ENCODE measurements at places on chromosomes 5 and 9.
A peak's percentile ranks its signal among the peaks of the same experiment; 100 is the strongest.

GRCh38 chr5:10700516-10700915 is 60.5 kb downstream of the DAP start:
- no peak for DNase-seq

GRCh38 chr9:132214027-132214622 is 52.3 kb downstream of the NTNG2 start:
- DNase-seq = peak; percentile 68

DNA sequence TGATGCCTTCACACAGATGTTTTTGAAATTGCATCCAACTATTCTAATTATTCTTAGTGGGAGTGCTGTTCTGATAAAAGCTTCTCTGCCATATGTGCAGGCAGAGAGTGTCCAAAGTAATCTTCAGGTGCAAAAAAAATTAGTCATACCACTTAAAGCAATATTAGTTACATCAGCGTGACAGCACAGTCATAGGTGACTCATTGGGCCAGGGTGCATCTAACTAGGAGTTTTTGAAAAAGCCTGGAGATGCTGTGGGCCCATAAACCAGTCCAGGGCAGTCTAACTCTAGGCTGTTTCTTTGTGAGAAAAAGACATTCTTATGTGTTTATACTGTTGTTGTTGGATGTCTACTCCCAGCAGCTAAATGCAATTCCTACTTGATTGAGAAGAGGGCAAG is 33.0 kb upstream of the C6 start:
- DNase-seq = peak; percentile 4

GRCh38 chr9:126558051-126558665 is 55.6 kb upstream of the LMX1B start:
- no peak for DNase-seq

DNA sequence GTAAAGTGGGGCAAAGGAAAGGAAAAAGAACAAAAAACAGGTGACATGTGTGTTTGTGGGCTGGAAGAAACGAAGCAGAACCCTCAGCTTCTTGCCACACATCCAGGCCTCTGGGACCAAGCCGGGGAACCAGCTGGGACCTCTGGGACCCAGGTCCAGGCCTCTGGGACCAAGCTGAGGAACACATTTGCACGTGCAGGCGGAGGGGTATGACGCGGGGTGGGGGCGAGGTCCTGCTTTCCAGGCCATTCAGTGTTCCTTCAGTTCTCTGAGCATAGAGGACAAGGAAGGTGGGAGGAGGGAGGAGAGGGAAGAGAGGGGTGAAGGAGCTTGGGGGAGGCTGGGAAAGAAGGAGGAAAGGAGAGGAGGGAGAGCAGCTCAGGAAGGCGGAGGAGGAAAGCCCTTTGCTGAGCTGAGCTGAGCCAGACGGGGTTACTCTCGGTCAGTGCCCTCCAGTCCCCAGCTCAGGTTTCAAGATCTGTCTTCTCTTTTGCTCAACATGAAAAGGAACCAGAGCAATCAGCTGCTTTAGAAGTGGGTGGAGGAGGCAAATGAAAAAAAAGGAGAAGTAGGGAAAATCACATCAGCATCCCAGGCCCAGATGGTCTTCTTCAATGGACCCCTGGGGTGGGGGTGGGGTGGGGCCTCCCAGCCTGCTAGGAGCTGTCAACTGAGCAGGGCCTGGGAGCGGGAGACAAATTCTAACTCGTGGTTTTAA is 59.1 kb downstream of the ABCA1 start:
- DNase-seq = peak; percentile 87

- DNase-seq = peak; percentile 19
Measured at GRCh38 chr5:140157032-140157781, 17.8 kb upstream of the CYSTM1 start.

DNA sequence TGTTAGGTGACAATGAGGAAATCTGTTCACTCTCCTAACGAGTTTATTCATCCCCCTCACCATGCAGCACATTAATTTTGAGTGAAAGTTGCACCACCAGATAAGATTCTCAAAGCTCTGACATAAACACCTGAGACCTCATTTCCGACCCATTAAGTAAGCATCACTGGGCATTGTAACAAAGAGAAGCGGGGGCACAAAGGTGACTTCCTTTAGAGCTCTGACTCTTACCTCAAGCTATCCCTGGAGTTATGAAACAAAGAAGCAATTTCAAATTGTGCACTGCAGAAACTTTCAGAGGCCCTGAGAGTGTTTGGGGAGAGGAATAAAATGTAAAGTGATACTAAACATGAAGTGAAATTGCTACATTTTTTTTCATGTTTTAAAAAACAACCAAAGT is 29.5 kb downstream of the C5orf15 start:
- no peak for DNase-seq

DNA sequence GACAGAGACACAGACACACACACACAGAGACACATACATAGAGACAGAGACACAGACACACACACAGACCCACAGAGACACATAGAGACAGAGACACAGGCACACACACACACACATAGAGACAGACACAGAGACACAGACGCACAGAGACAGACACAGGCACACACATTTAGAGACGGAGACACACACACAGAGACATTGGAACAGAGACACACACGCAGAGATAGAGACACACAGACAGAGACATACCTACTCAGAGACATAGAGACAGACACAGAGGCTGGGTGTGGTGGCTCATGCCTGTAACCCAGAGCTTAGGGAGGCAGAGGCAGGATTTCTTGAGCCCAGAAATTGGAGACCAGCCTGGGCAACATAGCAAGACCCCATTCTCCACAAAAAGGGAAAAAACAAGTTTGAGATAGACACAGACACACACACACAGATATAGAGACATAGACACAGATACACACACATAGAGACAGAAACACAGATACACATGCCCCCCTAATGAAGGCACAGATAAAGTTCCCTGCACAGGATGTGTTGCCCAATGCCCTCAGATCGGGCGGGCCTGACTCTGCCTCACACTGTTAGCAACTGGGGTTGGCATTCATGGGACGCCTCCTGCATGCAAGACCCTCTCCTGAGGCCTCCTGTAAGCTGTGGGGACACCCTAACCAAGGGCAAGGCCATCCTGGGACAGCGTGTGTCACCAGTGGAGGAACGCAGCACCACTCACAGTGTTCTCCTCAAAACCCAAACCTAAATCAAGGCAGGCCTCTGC is 3.3 kb upstream of the RALGDS start:
- no peak for DNase-seq

DNA sequence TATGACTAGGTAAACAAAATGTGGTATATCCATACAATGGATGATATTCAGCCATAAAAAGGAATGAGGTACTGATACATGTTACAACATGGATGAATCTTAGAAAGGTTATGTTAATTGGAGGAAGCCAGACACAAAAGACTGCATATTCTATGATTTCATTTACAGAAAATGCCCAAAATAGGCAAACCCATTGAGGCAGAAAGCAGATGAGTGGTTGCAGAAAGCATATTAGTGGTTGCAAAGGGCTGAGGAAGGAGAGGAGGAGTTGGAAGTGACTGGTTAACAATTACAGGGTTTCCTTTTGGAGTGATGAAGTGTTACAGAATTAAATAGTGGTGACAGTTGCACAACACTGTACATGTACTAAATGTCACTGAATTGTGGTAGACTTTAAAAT is 17.7 kb downstream of the PLGRKT start:
- DNase-seq = no peak

DNA sequence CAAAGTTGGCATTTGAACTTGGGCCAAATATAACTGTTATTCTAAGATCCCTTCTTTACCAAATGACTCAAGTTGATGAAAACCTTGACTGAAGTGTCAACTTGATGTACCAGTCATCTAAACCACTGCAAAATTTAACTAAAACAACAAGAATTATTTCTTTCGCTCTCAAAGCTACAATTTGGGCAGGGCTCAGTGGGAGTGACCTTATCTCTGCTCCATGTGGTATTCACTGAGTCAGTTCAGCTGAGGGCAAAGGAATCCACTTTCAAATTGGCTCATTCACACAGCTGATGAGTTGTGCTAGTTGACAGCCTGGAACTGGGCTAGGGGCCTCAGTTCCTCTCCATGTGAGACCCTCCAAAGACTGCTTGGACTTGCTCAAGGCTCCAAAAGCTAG is 166.3 kb downstream of the RORB start:
- DNase-seq = no peak

GRCh38 chr5:74934949-74935751 is 69.0 kb upstream of the FAM169A start:
- no peak for DNase-seq

All from non-pigmented ciliary epithelial cell (primary cell).